Uterus (tissue), 4 donors: ENCODE measurements at places on chromosomes 13 and 19. TPM values are rescaled to one million over a fixed set of nuclear protein-coding genes. Genes with fewer than 3 reads are reported as not detected.

LGALS7B gene
- total RNA-seq: not detected

PEAK3 gene
- not detected for total RNA-seq

LATS2 gene
- total RNA-seq: 14.2 TPM

MICOS13 gene
- total RNA-seq: 2.8 TPM

MARK4 gene
- 51.5 TPM for total RNA-seq

DCLK1 gene
- total RNA-seq: 9.7 TPM

EPS8L1 gene
- 4.2 TPM for total RNA-seq

YJEFN3 gene
- total RNA-seq: not detected

CABP5 gene
- not detected for total RNA-seq

CD22 gene
- under 0.01 TPM for total RNA-seq

ZNF665 gene
- total RNA-seq: 6.3 TPM

ALOX5AP gene
- total RNA-seq: 4.4 TPM

FXYD3 gene
- 1.5 TPM for total RNA-seq

MTUS2 gene
- not detected for total RNA-seq

TJP3 gene
- total RNA-seq: 7.4 TPM

TSEN34 gene
- 13.1 TPM for total RNA-seq

ICAM5 gene
- total RNA-seq: 0.29 TPM

FAM124A gene
- 6.7 TPM for total RNA-seq

UBE2L5 gene
- 0.21 TPM for total RNA-seq

CPT1C gene
- 1.5 TPM for total RNA-seq

ZBTB7A gene
- 14.1 TPM for total RNA-seq

NLRP11 gene
- not detected for total RNA-seq

KDM4B gene
- total RNA-seq: 20.9 TPM

ARHGAP45 gene
- 7.9 TPM for total RNA-seq

ZNF208 gene
- 49.6 TPM for total RNA-seq

PDX1 gene
- not detected for total RNA-seq

KIR3DL1 gene
- not detected for total RNA-seq

HCST gene
- 4.5 TPM for total RNA-seq

PBX4 gene
- 2.8 TPM for total RNA-seq

IGFL3 gene
- not detected for total RNA-seq

GJB6 gene
- not detected for total RNA-seq

NKPD1 gene
- total RNA-seq: not detected

GPR12 gene
- not detected for total RNA-seq

GPR4 gene
- total RNA-seq: 0.62 TPM

CAPS gene
- total RNA-seq: 2.0 TPM

XRCC1 gene
- 33.7 TPM for total RNA-seq

RXFP2 gene
- 0.61 TPM for total RNA-seq

TUBA3C gene
- not detected for total RNA-seq
